Neuronal stem cell (in vitro differentiated cells): ENCODE measurements at places on chromosomes 6 and 20.

GRCh38 chr6:127085181-127085580, 33.3 kb upstream of the RSPO3 start:
- no peaks in the 10 kb centered on the region for H3K36me3 ChIP-seq
- no peak for DNase-seq
- no peaks in the 10 kb centered on the region for H3K4me1 ChIP-seq
- no peaks in the 10 kb centered on the region for H3K27me3 ChIP-seq
- no peak overlapping the region for H3K27ac ChIP-seq

- no peaks in the 10 kb centered on the region for H3K36me3 ChIP-seq
- no peak for DNase-seq
- no peak overlapping the region for H3K4me3 ChIP-seq
- peaks cover 28% of the 10 kb centered on the region for H3K4me1 ChIP-seq
Measured at GRCh38 chr6:38261626-38262025, 378.1 kb downstream of the BTBD9 start.

GRCh38 chr6:136012198-136012887, 160.8 kb downstream of the PDE7B start:
- H3K27ac ChIP-seq, result no peak overlapping the region
- H3K4me3 ChIP-seq, result no peak overlapping the region
- no peaks in the 10 kb centered on the region for H3K27me3 ChIP-seq

DNA sequence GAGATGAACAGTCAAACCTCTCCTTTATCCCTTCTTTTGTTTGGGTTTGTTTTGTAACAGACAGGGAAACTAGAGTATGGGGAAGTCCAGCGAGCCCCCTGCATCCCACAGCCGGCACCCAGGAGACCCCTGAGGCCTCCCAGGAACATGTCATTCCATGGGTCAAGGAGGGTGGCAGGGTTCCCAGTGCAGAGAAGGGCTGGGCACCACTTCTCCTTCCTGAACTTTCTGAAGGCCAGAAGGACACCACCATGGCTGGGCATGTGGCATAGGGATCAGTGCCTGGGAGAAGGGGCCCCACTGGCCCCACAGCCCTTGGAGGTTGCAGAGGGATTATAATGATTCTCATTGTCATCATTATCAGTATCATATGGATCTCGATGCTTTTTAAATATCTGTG, 13.9 kb upstream of the CST7 start:
- peaks cover 3% of the 10 kb centered on the region for H3K27me3 ChIP-seq
- no peak for DNase-seq
- H3K4me1 ChIP-seq, result no peaks in the 10 kb centered on the region

DNA sequence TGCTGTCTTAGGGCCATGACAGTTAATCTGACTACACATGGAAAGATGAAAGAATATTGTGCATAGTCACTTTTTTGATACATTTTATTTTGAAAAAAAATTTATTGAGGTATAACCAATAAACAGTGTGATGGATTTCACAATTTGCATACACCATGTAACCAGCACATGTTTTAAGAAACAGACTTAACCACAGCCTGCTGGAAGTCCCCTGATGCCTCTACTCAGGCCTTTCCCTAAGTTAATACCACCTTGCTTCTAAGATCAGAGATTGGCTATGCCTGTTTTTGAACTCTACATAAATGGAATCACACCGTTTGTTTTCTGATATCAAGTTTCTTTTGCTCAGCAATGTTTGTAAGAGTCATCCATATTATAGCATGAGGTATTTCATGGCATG, 136.3 kb downstream of the CFAP61 start:
- H3K4me1 ChIP-seq, result no peaks in the 10 kb centered on the region
- H3K27me3 ChIP-seq, result no peaks in the 10 kb centered on the region
- H3K36me3 ChIP-seq, result no peaks in the 10 kb centered on the region
- no peak overlapping the region for H3K27ac ChIP-seq

DNA sequence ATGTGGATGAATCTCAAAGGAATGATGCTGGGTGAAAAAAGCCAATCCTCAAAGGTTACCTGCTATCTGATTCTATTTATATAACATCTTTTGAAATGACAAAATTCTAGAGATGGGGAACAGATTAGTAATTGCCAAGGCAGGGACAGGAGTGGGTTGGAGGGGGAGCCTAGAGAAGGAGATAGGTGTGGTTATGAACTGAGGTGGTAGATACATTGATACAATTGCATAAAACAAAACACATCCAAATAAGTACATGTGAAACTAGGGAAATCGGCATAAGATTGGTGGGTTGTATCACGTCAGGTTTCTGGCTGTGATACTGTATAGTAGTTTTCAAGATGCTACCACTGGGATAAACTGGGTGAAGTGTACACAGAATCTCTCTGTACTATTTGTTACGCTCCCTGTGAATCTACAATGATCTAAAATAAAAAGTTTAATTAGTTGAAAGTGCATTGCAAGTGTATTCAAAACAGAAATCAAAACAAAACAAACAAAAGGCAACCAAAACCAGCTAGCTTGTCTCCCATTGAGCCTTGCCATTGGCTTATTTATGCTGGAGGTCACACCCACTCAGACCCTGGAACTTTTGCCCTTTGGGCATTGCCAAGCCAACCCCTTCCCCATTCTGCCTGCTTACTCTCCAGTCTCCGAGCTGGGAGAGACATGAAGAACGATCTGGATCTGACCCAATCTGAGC, 27.8 kb downstream of the PPP1R16B start:
- no peaks in the 10 kb centered on the region for H3K27me3 ChIP-seq
- no peak overlapping the region for H3K27ac ChIP-seq
- DNase-seq, result no peak
- no peaks in the 10 kb centered on the region for H3K4me1 ChIP-seq
- H3K4me3 ChIP-seq, result no peak overlapping the region
- no peaks in the 10 kb centered on the region for H3K36me3 ChIP-seq

DNA sequence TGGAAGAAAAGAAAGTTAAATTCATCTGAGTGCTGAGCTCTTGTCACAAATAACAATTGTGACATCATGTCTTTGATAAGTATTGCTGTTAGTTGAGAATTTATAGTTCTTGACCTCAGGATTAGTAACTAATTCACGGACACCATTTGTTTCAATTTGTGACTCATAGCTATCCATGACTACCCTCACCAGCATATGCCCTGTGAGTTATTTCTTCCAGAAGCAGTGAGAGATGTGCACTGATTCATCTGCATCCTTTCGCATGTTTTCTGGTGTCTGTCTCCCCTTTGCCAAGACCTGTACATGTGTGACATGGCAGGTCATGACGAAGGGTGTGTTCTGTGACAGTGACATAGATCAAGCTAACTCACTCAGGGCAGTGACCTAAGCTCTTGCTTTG, 86.9 kb downstream of the SOBP start:
- H3K4me1 ChIP-seq, result peaks cover 17% of the 10 kb centered on the region
- no peak for DNase-seq
- no peaks in the 10 kb centered on the region for H3K27me3 ChIP-seq
- H3K4me3 ChIP-seq, result no peak overlapping the region

GRCh38 chr6:134114489-134114888, 62.1 kb upstream of the SLC2A12 start:
- H3K4me1 ChIP-seq, result peaks cover 3% of the 10 kb centered on the region
- H3K4me3 ChIP-seq, result no peak overlapping the region
- H3K36me3 ChIP-seq, result no peaks in the 10 kb centered on the region
- no peak for DNase-seq
- peaks cover 10% of the 10 kb centered on the region for H3K27me3 ChIP-seq
- H3K27ac ChIP-seq, result no peak overlapping the region

GRCh38 chr6:83183082-83183828, 9.8 kb downstream of the PGM3 start:
- no peak overlapping the region for H3K4me3 ChIP-seq
- H3K36me3 ChIP-seq, result peaks cover 16% of the 10 kb centered on the region
- no peak overlapping the region for H3K27ac ChIP-seq

DNA sequence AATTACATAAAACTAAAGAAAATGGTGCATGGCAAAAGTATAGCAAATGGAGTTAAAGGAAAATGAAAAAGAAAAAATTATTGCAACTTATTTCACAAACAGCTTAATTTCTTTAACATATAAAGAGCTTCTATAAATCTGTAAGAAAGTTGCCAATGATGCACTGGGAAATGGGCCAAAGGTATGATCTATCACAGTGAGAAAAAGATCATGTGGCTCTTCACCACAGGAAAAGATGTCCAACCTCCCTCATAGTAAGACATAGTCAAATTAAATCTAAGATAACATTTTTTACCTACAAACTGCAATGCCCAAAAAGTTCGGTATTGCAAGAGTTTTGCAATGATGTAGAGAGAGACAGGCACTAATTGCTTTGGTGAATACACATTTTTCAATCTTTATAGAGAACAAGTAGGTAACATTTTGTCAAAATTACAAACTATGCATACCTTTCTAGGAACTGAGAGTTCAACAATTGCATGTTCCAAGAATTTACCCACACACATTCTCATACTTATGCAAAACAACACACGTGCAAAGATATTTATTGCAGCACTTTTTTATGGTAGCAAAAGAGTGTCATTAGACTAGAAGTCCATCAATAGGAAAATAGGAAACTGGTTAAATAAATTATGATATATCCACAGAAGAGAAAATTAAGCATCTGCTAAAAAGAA, 372.6 kb downstream of the QKI start:
- DNase-seq, result no peak
- no peak overlapping the region for H3K4me3 ChIP-seq
- H3K27me3 ChIP-seq, result no peaks in the 10 kb centered on the region
- H3K4me1 ChIP-seq, result peaks cover 7% of the 10 kb centered on the region

- H3K27ac ChIP-seq, result no peak overlapping the region
- H3K4me1 ChIP-seq, result no peaks in the 10 kb centered on the region
- H3K27me3 ChIP-seq, result no peaks in the 10 kb centered on the region
- no peak overlapping the region for H3K4me3 ChIP-seq
Measured at GRCh38 chr6:155635416-155635815, 179.8 kb upstream of the NOX3 start.

GRCh38 chr20:10179574-10180298, 38.9 kb upstream of the SNAP25 start:
- H3K27ac ChIP-seq, result no peak overlapping the region
- DNase-seq, result peak; percentile 11
- no peaks in the 10 kb centered on the region for H3K27me3 ChIP-seq
- H3K4me1 ChIP-seq, result no peaks in the 10 kb centered on the region
- no peaks in the 10 kb centered on the region for H3K36me3 ChIP-seq

DNA sequence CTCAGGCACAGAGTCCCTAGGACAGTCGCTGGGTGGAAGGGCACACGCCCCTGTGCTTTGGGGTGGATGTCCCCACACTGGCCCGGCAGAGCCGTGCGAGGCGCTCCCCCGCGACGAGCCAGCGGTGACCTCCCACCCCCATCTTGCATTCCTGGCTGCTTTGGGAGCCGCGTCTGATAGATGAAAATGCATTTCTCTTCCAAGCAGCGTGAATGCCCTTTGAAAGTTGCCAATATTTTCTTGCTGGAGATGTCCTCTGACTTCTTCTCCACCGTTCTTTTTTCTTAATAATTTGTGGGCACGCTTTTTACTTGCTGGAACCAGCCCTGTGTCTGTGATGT, 29.9 kb downstream of the COL20A1 start:
- no peak overlapping the region for H3K4me3 ChIP-seq
- DNase-seq, result no peak
- no peak overlapping the region for H3K27ac ChIP-seq
- peaks cover 7% of the 10 kb centered on the region for H3K4me1 ChIP-seq
- H3K27me3 ChIP-seq, result peaks cover 19% of the 10 kb centered on the region
- H3K36me3 ChIP-seq, result no peaks in the 10 kb centered on the region

DNA sequence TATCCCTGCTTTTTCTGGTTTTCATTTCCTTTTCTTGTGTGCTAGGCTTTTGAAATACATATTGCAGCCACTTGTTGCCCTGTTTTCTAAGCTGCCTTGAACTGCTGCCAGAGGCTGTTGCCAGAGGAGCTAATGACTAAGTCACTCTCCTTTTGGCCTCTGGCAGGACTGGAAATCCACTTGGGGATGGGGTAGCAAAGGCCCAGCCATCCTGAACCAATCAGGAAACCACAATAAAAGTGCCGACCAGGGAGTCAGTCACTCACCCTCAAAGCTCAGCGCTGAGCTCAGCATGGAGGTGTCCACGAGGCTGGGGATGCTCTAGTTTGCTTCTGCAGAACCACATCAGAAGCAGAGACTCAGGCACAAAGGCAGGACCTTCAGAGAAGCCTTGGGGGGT, 813.0 kb downstream of the DHX35 start:
- H3K27me3 ChIP-seq, result no peaks in the 10 kb centered on the region
- DNase-seq, result no peak
- H3K27ac ChIP-seq, result no peak overlapping the region
- H3K4me3 ChIP-seq, result no peak overlapping the region
